ENCODE measurements at places on chromosomes 4 and X. TPM values are rescaled to one million over a fixed set of nuclear protein-coding genes. Genes with fewer than 3 reads are reported as not detected.

GRCh38 chr4:150078579-150079080 lies 385 bp downstream of the DCLK2 start:
- DNase-seq = peak; percentile 86

DNA sequence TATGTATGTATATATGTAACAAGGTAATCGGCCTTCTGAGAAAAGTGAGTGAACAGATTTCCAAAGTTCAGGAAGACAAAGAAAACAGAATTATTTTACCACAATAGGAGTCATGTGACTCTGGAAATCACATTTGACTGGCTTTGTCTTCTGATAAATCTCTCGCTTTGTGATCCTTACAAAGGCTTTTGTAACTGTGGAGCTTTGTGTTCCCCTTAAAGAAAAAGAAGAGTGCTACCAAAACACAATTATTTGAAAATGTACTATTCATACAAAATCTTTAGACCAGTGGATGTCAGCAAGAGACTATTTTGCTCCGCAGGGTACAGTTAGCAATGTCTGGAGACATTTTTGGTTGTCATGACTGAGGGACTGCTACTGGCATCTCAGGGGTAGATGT lies 238.8 kb downstream of the LDB2 start:
- no peak for DNase-seq

DNA sequence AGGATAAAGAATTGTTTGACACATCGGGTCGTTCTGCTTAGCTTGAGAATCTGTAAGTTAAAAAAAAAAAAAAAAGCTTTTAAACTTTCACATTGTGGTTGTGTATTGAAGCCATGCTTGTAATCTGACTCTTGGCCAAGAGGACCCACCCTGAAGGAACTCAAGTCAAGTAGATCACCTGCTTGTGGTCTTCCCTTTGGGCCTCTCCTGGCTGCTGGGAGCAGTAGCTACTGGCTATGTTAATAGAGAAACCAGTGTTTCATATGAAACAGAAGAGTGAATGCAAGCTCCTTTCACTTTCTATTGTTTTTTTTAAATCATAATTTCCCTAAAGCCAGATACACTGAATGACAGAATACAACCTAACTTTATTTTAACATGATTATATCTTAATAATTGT lies 402.4 kb upstream of the NDST4 start:
- DNase-seq = no peak

DNA sequence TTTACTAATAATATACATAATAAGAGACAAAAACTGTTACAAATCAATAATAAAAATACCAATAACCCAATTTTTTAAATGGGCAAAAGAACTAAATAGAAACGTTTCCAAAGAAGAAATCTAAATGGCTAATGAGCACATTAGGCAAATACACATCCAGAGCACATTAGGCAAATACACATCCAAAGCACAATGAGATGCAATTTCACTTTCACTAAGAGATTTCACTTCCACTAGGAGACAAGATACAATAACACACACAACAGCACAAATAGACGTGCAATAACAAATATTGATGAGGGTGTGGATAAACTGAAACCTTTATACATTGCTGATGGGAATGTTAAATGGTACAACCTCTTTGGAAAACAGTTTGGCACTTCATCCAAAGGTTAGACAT lies 250.7 kb downstream of the ARAP2 start:
- DNase-seq = no peak

DNA sequence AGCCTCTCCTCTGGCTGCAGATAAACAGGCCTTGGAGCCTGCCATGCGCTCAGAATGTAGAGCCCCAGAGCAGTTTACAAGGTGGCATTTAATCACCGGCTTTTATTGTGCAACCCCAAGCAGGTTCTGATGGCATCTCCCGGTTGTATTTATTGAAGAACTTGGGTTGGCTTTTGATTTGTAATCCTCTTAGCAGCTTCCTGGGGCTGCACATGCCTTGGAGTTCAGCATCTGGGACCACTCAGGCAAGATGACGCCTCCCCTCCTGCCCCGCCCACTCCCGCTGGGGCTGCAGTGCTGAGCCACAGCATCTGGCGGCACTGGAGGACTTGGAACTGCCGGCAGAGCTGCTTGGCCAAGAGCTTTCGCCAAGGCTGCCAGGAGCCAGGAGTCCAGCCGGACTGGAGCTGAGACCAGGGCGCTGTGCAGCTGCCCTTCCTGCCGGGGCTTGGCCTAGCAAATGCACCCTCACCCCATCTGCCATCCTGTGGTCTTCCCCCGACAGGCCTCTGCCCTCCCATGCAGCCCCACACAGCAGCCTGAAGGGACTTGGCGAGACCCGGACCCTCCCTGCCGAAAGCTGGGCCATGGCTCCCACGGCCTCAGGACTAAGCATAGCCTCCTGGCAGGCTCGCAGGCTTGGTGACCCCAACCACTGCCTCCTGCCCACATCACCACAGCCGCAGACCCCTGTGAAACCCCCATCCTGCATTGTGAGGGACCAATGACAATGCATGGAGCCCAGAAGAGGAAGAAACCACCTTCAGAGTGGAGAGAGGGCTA lies 5.4 kb downstream of the HTRA3 start:
- DNase-seq = peak; percentile 93

DNA sequence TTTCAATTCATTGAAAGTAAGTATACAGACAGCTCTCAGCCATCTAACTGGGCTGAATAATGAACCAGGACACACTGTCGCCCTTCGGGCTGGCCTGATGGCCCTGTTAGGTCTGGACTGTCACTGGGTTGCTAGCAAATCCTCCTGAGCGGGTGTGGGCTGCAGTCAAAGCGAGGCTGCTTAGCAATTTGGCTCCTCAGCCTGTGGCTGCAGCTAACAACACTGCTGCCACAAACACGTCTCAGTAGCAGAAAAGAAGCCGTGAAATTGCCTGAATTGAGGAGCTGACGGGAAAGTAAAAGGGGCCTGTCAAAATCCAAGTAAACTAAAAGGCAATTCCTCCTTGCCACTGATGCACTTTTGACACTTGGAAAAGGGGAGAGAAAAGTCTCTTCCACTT lies 72.8 kb downstream of the SMIM20 start:
- peak; percentile 73 for DNase-seq

GRCh38 chr4:119510395-119511149 lies 118.0 kb downstream of the PDE5A start:
- no peak for DNase-seq

- DNase-seq = no peak
These were observed 185.3 kb downstream of the CCNG2 start for GRCh38 chr4:77342170-77342810.

DNA sequence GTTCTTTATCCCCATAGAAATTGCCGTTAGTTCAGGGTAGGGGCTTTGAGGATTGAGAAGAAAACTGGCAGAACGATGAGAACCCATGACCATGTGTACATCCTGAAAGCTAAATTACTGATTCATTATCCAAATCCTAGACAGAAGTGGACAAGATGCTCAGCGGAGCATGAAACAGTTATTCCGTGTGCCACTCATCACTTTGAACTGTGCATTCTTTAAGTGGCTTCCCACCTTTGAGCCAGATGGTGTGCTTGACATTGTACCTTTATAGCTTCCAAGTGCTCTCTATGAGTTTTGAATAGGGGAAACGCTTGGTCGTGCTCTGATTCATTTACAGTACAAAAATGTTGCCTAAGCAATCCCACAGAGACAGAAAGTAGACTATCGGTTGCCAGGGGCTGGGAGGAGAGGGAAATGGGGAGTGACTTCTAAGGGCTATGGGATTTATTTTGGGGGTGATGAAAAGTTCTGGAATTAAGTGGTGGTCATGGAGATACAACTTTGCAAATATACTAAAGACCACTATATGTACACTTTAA lies 100.0 kb downstream of the DOCK11 start:
- DNase-seq = no peak

- DNase-seq = no peak
These were observed 137.9 kb upstream of the ZXDB start for GRCh38 chrX:57453901-57454300.

DNA sequence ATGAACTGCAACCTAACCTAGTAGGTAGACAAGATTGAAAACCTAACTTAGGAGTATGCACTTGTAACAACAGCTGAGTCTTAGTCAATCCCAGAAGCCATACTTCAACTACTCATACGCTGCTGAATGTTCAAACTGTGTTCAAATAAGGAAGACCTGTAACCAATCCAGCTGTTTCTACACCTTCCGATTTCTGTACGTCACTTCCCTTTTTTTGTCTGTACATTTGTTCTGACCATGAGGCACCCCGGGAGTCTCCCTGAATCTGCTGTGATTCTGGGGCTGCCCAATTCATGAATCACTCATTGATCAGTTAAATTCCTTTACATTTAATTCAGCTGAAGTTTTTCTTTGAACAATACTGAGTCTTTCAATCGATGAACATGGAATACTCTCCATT lies 89.5 kb downstream of the BMP3 start:
- no peak for DNase-seq

DNA sequence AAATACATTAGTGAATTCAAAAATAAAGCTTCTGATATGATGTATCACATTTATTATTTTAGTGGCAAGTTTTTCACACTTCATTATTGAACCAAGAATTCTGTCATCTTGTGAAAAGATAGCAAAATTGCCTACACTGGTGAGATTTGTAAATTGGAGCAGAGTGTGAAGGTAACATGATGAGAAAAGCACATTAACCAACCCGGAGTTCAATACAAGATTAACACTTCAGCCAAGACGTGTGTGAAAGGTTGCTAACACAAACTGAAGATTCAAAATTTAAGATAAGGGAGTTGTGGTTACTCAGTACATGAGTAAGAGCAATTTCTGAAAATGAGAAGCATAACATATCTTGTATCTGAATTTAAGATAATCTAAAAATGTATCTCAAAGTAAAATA lies 346.7 kb downstream of the PDHA2 start:
- no peak for DNase-seq

The NDNF gene
- total RNA-seq = 0.24 TPM

The TKTL1 gene
- total RNA-seq = not detected

The VCX3A gene
- total RNA-seq = 0.63 TPM

The NOX1 gene
- not detected for total RNA-seq

The MAP7D2 gene
- total RNA-seq = 0.10 TPM

Measured in osteocyte (in vitro differentiated cells).